ENCODE measurements at places on chromosomes 12 and 14.
A peak's percentile ranks its signal among the peaks of the same experiment; 100 is the strongest.

DNA sequence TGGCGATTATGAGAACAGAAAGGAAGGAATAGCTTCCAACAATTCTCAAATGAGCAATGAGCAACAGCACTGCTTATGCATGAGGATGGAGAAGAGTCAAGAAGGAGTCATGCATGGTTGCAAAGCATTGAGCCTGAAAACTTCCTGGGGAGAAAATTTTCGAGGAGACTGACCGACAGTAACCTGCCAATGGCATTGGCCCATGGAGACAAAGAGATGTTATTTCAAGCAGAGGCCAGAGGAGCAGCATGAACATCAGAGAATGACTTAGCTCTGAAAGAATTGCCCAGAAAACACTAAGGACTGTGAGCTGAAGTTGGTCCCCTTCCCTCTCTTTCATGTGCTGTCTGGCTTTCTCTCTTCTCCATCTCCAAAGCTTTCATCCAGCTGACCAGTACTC, 343.4 kb downstream of the ADAMTS20 start:
- no peak for DNase-seq

- no peak for DNase-seq
Measured at GRCh38 chr12:126432780-126433179, 1367.5 kb downstream of the AACS start.

DNA sequence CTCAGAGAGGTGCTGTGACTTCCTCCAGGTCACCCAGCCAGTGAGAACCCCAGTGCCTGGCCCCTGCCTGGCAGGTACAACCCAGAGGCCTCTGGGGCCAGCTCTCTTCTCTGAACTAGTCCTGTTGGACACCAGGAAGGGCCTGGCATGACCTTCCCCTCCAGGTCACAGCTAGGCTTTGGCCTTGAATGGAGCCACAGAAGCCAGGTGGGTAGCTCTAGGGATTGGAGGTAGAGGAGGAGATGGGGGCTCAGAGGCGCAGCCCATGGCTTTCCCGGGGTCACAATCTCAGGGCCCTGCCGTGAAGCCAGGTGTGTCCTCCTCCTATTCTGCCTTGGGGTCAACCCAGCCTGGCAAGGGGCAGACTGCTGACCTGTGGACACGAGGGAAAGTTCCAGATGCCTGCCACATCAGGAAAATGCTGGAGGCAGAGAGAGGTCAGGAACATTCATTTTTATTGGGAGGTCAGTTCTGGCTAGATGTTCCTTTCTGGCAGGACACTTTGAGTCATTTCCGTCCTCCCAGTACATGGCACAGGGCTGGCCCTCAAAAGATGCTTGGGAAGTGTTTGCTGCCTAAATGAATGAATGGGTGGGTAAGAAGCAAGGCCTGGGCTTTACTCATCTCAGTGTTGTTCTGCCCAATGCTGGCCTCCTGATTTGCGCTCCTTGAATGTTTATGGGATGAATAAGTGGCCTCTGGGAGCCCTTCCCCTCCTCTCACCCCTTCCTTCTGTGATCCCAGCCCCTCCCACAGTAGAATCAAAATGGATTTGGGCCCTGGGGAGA, 25.4 kb downstream of the FAM222A start:
- peak; percentile 21 for DNase-seq

GRCh38 chr14:68552602-68553001, 240.3 kb downstream of the ZFP36L1 start:
- DNase-seq, result no peak

- DNase-seq, result no peak
Measured at GRCh38 chr14:100994756-100995330, 91.3 kb upstream of the RTL1 start.

- no peak for DNase-seq
Measured at GRCh38 chr14:65501328-65501727, 88.8 kb downstream of the FUT8 start.

DNA sequence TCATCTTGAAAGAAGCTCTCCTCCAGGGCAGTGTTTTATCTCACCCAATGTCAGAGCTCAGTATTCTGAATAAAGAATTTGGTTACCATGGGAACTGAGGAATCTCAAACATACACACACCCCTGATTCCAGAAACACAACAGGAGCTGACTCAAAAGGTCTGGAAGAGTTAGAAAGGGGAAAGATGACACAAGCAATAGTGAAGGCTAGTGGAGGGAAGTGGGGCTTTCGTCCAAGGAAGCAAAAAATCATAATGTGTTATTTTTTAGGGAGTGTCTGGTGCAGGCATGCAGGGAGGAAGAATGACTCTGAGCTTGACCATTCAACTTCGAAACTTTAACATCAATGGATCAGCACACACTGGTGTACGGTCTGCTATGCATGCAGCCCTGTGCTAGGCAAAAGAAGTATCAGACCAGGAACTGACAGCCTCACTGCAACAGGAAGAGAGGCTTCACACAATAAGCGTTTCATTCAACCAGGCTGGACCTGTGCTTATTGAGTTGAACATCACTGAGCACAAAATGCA, 20.3 kb downstream of the HEBP1 start:
- no peak for DNase-seq

- DNase-seq, result no peak
Measured at GRCh38 chr12:102896067-102896466, 21.0 kb downstream of the PAH start.

- DNase-seq, result no peak
Measured at GRCh38 chr14:23539248-23540140, 12.1 kb downstream of the ZFHX2 start.

DNA sequence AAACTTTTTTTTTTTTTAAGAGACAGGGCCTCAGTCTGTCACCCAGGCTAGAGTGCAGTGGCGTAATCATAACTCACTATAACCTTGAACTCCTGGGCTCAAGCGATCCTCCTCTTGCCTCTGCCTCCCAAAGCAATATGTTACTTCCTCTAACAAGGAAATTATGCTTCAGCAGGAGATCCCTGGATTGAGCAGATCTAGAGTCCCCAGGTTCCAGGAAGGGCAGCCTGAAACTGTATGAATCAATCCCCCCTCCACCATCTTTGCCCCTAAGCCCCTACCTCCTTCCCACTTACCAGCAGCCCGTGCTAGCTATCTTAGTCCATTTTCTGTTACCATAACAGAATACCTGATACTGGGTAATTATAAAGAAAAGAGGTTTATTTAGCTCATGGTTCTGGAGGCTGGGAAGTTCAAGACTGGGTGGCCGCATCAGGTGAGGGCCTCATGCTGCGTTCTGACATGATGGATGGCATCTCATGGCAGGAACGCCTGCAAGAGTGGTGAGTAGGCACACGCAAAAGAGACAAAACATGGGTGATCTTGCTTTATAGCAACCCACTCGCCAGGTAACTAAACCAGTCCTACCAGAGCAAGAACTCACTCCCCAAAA, 5.0 kb downstream of the TAMALIN start:
- DNase-seq, result no peak

DNA sequence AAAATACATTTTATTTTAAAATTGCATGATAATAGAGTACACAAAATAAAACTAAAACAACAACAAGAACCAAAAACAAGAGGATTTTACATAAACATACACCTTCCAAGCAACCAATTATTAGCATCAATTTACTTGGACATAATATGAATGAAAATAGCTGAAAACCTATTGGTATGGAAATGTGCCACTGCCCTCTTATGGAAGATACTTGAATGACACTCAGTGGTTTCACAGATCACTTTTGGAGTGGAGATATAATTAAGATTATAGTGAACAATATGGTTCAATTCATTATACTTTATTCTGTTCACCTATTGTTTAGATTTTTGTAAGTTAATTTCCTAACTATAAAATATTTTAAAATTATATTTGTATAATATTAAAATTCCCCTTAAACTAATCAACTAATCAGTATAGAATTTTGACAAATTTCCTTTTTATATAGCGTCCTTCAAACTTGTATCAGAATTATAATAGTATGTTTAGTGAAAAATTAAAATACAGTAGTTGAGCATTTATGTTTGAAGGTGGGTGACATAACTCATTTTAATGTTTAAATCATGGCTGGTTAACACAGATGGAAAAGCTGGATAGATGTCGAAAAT, 70.1 kb downstream of the SLC6A15 start:
- DNase-seq, result no peak

DNA sequence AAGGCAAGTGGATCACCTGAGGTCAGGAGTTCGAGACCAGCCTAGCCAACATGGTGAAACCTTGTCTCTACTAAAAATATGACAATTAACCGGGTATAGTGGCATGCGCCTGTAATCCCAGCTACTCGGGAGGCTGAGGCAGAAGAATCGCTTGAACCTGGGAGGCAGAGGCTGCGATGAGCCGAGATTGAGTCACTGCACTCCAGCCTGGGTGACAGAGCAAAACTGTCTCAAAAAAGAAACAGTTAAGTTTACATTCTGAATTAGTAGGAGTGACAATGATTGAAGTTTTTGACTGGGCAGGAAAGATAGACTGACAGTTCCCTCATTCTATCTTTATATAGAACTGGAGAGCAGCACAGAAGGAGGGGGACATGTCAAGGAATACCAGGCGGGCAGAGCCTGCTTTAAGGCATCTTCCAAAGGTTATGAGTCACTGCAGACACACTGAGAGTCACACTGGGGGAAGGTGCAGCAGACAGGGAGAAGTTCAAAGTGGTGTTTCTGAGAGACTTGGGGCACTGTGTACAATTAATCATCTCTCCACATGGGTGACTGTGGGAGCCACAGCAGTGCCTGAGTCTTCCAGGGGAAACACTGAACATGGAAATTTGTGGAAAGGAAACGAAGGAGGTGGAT, 42.8 kb upstream of the RNASE3 start:
- no peak for DNase-seq

DNA sequence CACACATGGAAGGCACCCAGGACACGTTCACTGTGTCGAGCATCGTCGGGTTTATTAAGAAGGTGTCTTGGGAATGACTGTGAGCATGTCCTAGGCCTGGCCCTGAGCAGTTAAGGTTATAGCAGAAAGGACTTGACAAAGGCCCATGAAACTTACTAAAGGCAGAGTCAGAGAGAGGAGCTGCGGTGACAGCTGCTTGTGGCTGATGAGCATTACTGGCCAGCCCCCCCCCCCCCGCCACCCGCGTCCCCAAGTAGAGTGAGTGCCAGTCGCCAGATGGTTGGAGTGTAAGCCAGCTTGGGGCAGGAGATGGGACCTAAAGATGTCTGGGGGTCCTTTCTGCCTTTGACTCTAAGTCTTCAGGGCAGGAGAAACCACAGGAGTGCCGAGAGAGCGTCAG, 169.9 kb downstream of the TSPAN9 start:
- DNase-seq, result no peak

- DNase-seq, result no peak
Measured at GRCh38 chr12:24467226-24467625, 481.7 kb downstream of the BCAT1 start.

GRCh38 chr14:75088566-75089373, 19.3 kb downstream of the ZC2HC1C start:
- peak; percentile 44 for DNase-seq

DNA sequence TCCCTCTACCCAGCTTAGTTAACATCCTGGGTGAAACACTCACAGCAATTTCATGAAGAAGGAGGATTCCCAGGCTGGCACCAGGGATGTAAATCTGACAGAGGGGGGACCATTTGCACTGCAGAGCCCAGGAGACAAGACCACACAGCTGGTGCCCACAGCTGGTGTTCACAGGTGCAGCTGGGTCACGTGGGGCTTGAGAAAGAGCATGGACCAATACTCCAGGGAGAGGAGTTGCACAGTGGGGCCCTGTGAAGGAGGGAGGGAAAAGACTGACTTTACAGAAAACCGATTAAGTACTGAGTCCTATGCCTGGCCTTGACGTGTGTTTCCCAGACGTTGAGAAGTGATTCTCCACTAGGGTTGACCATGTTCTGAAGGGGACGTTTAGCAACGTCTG, 1316.7 kb upstream of the TMEM132C start:
- DNase-seq, result no peak

DNA sequence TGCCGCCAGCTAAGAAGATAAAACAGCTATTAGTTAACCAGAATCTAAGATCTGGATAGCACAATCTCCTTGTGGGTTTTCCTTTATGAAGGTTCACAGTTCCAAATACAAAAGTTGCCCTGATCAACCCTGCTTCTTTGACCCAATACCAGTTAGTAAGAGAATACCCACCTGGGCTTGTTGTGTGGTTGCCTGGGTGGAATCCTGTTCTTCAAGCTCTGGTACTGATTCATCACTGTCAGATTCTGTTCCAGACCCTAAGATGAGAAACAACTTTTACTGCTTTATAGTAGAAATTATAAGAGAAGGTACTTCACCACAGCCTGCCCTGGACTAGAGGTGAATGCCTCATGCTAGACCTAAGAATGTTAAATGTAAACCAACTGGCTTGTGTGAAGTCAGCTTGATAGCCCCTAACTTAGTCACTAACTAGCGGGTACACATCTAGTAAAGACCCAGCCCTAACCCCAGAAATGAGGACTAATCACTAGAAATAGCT, 10.6 kb downstream of the NACA start:
- no peak for DNase-seq

DNA sequence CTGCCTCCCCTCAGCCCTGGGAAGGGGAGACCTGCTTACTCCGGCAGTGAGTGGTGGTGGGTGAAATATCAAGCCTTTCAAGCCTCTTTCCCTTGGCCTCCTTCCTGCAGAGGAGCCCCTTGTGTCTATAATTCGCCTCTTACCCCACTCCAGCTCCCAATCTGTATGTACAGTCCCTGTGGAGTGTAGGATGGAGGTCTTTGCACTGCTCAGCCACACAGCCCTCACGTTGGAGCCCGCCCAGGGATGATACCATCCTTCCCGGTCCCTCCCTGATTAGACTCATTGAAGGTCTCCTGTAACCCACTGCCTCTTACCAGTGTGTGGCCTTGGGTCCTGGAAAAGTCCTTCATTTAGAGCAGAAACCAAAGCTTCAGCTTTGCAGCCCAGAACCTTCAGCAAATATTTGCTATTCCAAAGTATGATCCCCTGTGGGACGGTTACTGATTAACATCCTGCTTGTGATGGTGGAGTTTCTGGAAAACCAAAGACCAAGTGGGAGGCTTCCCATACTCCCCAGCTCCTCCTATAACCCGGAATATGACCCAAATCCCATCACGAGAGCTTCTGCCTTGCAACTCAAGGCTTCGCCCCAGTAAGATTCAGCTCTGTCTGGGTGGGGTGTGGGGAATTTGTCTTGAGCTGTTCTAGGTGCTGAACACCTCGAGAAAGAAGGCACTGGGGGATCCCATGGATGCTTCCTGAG, at the start of gene SERPINA10:
Gene SERPINA10, minus strand, starts transcription at position 397 of the 706 bp plus-strand sequence. CDS start 2,675 bp downstream, outside the sequence.
- no peak for DNase-seq

GRCh38 chr12:25156061-25156460, 38.9 kb downstream of the DNAI7 start:
- DNase-seq, result no peak

GRCh38 chr12:4046495-4046840, 173.3 kb upstream of the PARP11 start:
- DNase-seq, result no peak
